Panc1 (cell line): ENCODE measurements at places on chromosomes 2 and 18. TPM values are rescaled to one million over a fixed set of nuclear protein-coding genes. Genes with fewer than 3 reads are reported as not detected.

DNA sequence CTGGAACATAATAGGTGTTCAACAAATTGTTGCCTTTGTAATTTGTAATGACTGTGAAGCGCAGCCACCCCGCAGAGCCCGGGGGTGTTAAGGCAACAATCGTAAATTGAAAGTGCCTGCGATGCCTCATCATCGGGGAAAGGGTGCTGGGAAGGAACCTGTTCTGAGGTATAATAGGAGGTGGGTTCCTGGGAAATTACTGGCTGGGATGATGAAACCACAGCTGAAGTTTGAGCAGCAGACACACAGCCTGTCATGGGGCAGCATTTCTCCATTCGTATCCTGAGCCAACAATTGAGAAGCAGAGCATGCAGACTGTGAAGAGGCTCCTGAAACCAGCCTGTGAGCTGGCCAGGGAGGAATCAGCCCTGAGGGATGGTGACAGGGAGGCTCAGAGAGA lies 404.0 kb upstream of the MYT1L start:
- DNase-seq, result no peak

- no peak for DNase-seq
These were observed 30.2 kb downstream of the RBM45 start for GRCh38 chr2:178142274-178143065.

DNA sequence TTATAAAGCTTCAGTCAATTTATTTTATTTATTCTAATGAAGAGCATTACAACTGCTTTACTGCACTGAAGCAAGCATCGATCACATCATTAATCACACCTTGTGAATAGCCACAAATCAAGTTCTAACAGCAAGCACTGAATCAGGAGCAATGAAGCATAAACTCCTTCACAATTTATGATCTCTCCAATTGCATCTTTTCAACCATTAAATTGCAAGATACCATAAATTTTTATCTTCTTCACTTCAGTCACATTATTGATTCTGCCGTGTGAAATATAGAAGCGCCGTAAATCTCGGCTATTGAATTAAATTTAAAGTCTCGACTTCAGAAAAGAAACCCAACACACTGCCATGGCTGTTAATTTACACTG lies 298.7 kb downstream of the CDCA7 start:
- DNase-seq, result no peak

Gene SERPINB13
- total RNA-seq, result not detected

Gene CD8B2
- not detected for total RNA-seq

- DNase-seq, result no peak
These were observed 12.6 kb upstream of the SLC9A4 start for GRCh38 chr2:102460467-102460866.

- DNase-seq, result no peak
These were observed 61.7 kb downstream of the CTIF start for GRCh38 chr18:48600456-48601090.

Gene FAM124B
- 0.08 TPM for total RNA-seq

DNA sequence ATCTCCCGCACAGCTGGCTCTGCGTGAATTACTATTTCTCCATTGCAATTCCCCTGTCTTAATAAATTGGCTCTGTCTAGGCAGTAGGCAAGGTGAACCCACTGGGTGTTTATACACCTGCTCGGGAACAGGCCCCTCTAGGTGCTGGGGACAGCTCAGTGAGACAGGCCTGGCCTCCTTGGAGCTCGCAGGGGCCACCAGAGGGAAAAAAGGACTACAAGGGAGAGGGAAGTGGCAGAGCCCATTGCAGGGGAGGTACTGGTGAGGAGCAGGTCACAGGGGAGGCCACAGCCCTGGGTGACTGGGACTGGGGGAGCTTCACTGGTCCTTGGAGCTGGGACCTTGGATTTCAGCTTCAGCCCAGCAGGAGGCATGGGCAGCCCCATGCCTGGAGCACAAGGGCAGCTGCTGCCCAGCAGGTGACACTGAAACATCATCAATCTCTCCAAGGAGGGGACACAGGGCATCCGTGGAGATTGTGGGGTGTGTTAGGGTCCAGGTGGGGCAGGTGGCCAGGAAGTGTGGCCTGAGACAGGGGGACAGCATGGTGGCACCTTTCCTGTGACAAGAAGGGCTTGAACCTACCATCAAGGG lies 31.2 kb downstream of the NGEF start:
- no peak for DNase-seq

DNA sequence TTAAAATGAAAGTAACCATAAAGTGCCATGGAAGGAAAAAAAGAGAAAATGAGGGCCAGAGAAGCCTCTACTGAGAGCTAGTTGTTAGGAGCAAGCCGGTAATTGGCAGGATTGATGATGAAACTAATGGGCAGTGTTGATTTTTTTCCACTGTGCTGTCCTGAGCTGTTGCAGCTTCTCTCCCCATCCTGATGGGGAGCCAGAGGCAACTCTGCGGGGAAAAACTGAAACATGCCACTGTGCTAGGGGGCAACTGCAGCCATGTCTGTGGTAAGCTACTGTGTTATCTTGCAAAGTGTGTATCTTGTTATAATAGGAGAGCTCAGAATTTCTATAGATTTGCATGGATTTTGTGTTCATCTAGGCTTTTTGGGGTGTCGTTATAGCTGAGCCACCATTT lies 487.9 kb downstream of the STK39 start:
- DNase-seq, result no peak

- DNase-seq, result no peak
These were observed 9.4 kb downstream of the DYSF start for GRCh38 chr2:71462641-71463341.

DNA sequence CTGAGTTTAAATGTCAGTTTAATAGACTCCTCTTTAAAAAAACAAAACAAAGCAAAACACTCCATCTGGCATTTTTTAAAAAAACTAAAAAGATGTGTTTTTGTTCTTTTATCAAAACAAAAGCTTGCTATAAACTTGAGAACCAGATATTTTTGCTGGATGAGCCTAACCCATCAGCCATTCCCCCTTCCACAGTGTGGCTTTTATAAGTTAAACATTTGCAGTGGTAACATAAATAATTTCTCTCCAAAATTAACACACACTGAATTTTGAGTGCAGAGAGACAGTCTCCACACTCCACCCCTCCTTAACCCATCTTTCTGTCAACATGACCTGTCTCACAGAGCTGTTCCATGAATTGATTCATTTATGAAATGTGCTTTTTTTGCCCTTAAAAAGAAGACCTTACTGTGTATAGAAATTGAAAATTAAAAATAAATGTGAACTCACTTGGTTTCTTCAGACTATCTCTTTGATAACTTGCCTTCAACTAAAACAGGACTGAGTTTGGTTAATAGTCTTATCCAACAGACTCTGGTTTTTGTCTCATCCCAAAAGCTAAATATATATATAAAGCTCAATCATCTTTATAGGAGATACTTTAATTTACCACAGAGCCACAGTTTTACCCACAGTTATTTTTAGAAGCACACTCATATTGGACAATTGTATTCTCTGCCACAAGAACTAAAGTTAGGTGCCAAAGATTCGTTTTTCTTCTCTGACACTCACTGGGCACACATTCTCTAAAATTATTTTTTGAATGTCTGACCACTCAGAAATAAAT lies 64.8 kb upstream of the STK39 start:
- DNase-seq, result no peak

Gene PSMA8
- total RNA-seq, result not detected

Gene SRD5A2
- total RNA-seq, result not detected

- no peak for DNase-seq
These were observed 237.6 kb upstream of the RGPD4 start for GRCh38 chr2:107589079-107589491.

Gene AMER3
- not detected for total RNA-seq

DNA sequence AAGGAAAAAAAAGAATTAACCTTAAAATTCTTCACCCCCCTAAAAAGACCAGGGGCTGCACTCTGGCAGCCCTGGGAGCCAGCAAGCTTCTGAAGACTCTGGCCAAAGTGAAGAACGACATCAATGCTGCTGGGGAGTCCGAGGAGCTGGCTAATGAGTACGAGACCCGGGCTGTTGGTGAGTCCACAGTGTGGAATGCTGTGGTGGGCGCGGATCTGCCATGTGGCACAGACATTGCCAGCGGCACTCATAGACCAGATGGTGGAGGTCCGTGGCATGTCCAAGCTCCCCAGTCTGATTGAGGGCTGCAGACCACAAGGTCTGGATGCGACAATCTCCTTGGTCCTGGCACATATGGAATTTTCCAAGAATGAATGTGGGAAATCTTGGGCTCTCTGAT lies 47.4 kb downstream of the TRPM8 start:
- no peak for DNase-seq

Gene GPAT2
- total RNA-seq, result not detected

DNA sequence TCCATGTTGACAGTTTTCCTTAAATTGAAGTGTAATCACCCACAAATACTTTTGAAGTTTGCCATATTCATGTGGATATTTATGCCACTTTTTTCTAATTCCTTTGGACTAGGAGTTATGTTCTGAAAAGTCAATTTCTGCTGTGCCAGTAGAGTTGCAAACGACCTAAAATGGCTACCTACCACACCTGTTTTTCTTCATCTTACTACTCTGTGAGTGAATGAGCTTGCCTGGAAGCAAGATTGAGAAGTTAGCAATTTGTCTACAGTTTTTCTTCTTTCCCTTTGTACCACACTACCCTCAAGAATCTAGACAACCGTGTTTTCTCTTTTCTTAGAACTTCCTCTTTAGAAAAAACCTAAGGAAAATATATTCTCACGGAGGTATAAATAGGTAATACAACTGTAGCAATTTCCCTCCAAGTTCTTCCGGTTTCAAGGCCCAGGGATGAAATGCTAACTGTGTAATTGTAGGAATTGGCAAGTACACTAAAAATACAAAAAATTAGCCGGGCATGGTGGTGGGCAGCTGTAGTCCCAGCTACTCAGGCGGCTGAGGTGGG lies 7.3 kb upstream of the SLC39A10 start:
- DNase-seq, result no peak

DNA sequence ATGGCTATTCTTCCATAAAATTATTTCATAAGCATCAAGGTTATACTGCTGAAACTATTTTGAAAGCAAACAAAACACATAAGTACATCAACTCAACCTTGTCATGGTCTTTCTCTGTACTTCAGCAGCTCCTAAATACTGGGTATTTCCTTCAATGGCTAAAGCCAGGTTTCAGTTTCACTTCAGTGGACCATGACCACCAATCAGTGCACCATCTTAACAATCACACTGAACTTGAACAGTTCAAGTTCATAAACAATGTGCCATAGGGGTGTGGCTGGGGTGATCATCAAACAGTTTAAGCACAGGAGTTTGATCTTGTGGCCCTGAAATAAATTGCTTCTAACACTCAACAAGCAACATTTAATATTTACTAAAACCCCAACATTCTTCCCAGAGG lies 124.1 kb upstream of the FIGN start:
- no peak for DNase-seq

DNA sequence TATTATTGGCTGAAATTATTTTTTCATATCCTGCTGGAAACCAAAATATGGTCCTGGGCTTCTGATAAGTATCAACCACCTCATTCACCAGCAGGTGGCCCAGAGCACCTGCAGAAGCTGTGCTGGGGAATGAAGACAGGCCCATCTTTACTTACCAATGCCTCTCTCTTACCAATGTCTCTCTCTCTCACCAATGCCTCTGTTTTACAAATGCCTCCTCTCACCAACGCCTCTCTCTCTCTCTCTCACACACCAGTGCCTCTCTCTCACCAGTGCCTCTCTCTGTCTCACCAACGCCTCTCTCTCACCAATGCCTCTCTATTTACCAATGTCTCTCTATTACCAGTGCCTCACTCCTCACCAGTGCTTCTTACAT lies 2.3 kb upstream of the MAL start:
- no peak for DNase-seq

DNA sequence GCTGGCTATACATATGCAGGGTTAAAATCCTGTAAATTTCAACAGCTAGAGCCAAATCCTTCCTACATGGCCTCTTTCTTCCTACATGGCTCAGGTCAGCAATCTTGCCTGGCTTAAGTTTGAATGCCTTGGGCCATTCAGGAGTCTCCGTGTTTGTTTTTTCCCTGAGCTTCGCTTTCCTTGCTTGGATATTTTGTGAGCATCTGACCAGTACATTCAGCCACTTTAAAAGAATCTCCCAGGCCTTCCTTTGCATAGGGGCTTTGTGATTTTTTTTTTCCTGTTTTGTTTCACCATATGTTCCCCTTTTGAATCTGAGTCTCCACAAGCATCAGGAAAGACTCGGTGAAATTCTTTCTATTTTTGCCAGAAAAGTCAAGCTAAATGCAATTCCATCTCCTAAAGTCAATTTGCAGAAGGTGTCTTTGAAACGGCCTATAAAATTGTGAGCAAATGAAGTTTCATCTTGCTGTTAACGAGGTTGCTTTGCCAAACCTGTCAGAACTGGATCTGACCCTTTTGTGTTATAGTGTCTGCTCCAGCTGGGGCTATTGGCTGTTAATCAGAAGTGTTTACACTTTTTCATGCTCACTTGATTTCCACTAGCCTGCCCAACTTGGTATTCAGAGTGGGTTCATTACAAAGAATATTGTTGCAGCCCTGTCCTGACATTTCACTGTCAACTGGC lies 256.9 kb downstream of the DCC start:
- DNase-seq, result no peak

- DNase-seq, result no peak
These were observed 61.1 kb upstream of the SLC66A3 start for GRCh38 chr2:11094021-11094810.

Gene C2orf81
- total RNA-seq, result 3.9 TPM

Gene MYO3B
- 0.05 TPM for total RNA-seq

- DNase-seq, result no peak
These were observed 19.7 kb downstream of the GNLY start for GRCh38 chr2:85713836-85714235.

DNA sequence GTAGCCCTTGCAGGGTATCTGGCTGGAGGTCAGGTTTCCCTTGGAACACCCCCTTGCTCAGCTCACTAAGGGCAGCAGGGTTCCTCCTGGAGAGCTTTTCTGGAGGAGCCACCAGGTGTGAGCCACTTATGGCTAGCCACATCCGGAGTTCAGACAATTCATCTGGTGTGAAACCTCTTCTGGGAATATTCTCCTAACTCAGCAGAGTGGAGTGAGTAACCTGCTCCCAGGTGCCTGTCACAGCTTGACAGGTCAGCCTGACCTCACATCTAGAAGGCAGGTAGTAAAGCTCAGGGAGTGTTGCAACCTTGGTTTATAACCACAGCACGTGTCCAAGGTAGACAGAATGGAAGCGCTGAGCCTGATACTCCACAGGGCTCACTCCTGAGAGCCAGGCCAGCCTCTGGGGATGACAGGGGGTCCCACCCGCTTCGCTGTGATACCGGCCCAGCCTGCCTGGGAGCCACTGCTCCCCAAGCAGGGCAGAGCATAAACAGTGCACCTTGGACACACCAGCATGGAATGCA lies 62.6 kb upstream of the TGFA start:
- DNase-seq, result no peak

GRCh38 chr2:168661863-168662256 lies 140.6 kb upstream of the NOSTRIN start:
- DNase-seq, result no peak

GRCh38 chr2:240998706-240998994 lies 232 bp downstream of the SNED1 start:
- no peak for DNase-seq

GRCh38 chr2:240434728-240435456 lies 571 bp upstream of the GPC1 start:
- no peak for DNase-seq

Gene COL4A3
- 0.18 TPM for total RNA-seq

Gene SCN9A
- total RNA-seq, result 0.10 TPM
